Activated T-helper 1 cell treated with anti-CD3 and anti-CD28 coated beads, Interleukin-2, amount 50 U/mL, for 16 hours (primary cell): ENCODE measurements at places on chromosomes 6 and 20.
A peak's percentile ranks its signal among the peaks of the same experiment; 100 is the strongest.

- DNase-seq = no peak
Observed at GRCh38 chr20:38880952-38881735, 45.1 kb upstream of the FAM83D start.

- no peak for DNase-seq
Observed at GRCh38 chr20:19697415-19697814, 60.6 kb upstream of the RIN2 start.

GRCh38 chr20:17966432-17967310, 1.9 kb downstream of the SNX5 start:
- no peak for DNase-seq

DNA sequence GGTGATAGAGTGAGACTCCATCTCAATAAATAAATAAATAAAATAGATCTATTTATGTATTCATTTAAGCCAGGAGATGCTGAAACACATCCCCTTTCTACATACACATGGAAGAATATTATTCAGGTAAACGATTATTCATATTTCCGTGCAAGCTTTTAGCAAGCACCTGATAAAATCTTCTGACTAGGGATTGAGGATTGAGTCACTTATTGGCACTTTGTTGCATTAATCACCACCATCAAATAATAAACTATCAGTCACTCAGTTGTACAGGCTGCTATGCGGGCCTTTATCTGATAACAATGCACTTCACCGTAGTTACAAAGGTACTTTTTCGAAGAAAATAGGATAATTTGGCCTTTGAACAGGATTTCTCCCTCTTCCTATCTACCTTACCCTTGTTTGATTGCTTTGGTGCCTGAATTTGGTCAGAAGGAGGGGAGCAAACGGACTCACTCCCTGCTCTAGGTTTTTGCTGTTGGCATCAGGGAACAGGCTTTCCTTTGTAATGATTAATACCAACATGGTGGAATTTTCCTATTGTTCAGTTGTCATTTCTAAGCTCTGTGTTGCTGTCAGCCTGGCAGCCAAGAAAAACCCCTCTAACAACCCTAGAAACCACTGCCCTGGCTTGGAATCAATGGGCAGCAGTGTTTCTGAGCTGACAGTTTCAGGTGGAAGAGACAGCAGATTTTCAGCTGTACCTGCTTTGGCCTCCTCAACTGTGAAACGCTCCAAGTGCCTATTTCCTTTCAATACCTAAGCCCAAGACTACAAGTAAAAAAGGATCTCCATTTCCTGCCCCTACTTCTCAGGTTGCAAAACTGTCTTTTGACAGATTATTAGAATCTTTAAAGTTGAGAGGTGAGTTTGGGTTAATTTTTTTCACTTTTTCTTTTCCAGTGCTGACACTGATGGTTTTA, 63.0 kb downstream of the MYB start:
- no peak for DNase-seq

DNA sequence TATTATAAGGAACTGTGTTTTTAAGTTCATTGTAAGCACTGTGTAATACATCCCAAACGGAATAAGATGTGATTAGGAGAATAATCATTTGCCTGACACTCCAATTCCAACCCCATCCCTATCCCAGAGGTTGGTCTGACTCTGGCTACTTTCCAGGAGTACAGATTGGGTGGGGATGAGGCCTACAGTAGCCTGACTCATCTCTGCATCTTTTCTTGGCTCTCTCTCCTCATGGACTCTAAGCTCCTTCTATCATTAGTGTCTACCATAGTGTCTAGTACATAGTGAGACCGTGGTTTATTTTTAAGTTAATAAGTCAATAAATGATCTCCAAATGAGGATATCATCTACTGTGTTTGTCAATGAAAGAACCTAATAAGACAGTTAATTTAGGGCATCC, 92.2 kb upstream of the CNKSR3 start:
- DNase-seq = no peak

DNA sequence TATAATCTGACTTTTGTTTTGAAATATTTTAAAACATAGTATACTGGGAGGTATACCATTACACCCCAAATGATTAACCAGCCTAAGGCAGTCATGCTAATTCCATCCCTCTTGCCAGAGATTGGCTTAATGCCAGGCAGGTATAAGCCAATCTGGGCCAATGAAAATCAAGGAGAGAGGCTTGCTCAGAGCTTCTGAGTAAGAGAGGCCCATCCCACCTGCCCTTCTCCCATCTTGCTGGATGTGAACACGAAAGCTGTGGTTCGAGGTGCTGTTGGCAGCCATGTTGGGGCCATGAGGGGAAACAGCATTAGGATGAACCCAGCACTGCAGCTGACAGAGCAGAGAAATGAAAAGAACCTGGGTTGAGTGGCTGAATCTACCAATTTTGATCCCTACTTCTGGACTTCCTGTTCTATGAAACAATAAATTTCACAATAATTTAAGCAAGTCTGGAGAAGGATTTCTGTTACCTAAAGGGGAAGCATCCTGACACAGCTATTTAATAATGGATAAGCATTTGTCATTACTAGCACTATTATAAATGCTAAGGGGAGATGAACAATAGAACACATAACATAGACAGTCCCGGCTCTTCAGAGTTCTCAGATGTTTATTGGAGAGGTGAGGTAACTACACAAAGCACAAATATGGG, 152.3 kb downstream of the CDC5L start:
- DNase-seq = no peak

DNA sequence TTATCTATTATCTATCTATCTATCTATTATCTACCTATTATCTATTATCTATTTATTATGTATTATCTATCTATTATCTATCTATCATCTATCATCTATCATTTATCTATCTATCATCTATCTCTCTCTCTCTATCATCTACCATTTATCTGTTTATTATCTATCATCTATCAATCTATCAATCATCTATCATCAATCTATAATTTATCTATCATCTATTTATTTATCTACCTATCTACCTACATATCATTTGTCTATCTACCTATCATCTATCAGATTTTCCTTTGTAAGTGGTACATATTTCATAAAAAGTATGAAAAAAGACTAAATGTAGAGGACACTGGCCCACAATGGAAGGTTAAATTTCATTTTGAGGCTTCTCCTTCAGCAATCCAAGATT, 212.1 kb upstream of the EXOC2 start:
- DNase-seq = no peak

DNA sequence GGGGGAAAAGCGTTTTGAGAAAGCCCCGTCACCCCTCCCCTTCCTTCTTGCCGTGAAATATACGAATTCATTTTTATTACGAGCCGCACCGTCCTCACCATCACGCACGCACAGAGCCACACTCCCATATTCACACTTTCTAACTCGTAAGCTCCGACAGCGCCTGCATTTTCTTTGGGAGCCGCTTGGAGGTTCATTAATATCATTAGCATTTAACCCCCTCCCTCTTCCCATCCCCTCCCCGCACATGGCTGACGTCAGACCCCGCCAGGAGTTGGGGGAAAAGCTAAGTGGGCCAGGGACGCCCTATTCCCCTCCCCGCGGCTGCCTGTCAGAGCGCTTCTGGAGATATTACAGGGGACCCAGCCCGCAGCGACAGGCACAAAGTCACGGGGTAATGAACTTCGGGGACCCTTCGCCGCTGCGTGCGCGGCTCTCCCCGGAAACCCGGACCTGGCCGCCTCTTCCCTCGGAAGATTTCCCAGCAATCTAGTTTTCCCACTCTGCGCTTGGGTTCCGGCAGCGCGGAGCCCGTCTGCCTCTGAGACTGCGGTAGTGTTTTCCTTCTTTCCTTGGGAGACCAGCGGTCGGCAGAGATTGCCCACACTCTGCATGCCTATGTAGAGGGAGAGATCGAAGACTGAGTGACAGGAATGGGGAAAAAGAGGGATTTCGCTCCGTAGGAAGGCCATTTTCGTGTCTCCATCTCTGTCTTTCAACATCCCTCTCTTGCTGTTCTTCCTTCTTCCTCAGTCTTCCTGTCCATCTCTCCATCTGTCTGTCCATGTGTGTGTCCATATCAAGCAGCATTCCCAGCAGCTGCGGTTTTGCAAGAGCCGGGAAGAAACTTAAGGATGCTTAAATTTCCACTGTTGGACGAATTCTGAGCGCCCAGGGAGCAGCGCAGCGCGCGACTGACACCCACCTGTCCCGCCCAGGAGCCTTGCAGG, at the start of gene NR2E1:
NR2E1 (plus strand) TSS at position 309 of the 950 bp plus-strand sequence. CDS start 744 bp downstream, outside the sequence.
- no peak for DNase-seq

DNA sequence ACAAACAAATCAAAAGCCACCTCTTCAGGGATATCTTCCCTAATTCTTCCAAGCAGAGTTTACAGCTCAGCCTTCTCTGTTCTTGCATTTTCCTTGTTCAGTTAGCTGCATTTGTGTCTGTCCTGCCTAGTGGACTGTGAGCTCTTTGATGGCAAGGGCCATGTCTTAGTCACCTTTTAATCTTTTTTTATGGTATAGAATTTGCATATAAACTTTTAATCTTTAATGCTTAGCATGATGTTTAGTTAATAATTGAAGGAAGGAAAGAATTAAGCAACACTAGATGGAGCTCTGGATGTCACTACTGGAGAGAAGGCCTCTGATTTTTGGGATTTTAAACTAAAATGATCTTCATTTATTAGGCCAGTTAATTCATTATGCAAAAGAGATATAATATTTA, 12.1 kb downstream of the PPP2R5D start:
- DNase-seq = no peak

DNA sequence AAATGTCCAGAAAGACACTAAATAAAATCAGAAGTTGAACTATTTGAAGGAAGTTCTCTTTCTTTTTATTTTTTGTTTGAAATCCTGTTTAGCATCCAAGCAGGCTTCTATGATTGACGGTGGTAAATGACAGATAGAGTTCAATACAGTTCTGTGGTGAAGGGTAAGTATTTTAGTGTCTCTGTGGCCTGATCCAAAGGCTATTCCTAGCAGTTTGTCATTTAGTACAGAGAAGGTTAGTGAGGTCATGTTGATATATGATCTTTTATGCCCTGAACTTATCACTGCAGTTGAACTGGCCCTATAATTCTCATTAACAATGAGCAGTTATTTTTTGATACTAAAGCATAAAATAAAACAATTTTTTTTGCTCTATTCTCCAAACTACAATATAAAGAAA, 144.7 kb upstream of the HDAC2 start:
- no peak for DNase-seq

DNA sequence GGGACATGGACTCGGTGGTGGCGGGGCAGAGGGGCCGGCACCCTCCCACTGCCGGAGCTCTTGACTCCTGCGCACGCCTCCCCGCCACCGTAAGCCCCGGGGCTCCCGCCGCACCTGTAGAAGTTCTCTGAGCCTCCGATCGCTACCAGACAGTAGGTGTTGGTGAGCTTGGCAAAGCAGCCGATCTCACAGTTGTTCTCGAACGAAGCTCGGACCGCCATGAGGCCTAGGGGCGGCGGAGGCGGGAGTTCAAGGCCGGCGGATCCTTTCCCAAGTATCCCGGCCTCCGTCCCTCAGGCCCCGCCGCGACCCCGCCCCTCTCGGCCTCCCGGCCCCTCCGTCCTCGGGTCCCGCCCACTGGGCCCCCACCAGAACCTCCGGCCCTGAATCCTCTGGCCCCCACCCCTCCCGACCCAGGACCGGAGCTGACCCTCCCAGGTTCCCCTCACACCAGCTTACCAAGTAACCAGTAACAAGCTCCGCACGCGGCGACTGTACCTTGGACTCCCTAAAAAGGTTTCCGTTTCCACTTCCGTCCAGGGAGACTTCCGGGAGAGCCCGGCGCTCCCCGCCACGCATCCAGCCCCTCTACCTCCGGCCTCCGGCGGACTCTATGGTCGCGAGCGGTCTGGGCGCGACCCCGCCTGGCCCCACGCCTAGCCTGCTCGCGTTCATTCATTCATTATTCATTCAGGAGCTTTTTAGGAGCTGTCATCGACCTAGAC, at the start of gene EIF6:
EIF6 (minus strand) TSS at position 506 of the 725 bp plus-strand sequence; CDS start at position 221, 285 bp downstream.
- DNase-seq = peak; percentile 60

DNA sequence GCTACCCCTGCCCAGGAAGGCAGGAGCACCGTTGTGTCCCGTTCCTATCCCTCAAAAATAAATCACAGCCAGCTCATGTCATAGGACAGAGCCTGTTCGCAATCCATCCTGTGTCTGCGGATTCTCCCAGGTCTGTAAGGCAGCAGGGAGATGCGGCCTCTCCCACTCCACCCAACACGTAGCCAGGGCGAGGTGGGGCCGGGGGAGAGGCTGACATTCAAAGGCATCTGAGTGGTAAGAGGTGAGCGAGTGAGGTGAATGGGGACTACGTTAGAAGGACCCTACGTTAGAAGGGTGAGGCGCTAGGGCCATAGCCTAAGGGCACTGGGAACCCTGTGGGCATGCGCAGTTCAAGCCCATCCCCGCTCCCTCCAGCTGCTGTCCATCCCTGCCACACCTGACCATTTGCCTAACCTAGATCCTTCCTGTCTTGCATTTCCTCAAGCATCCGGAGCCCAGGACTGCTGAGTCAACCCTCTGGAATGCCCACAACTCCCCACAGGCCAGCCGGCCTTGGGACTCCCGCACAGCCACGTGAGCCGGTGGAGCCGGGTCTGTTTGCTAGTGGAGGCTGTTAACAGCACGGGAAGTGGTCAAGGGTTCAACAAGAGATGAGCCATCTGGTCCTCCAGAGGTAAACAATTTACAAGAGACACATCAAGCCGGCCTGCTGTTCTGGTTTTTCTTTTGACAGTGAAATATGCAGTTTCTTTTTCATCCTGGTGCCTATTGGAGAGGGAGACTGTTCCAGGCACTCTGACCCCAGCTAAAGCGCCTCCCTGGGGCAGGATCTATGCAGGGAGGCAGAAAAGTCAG, 45.9 kb downstream of the RIPOR3 start:
- DNase-seq = no peak

GRCh38 chr6:140178520-140178919, 804.1 kb upstream of the CITED2 start:
- no peak for DNase-seq

DNA sequence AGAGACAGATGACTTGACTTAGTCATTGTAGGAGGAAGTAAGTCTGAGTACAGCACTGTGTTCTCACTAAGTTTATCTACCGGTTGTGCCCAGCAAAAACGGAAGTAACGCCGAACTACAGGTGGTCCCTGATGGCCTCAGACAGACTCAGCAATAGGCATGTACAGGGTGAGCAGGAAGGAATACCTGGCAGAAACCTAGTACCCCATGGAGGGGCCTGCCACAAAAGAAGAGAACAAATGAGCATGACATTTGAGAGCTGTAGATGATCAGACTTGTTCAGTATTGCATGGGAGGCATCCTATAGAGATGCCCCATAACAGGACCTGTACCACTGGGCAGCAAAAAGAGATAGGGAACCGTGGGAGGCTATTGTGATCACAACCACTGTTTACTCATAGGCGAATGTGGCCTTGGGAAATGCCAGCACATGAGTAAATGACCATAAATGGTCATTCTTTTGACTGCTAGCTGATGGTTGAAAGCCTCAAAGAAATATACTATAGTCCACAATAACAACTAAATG, 106.4 kb upstream of the TAB2 start:
- no peak for DNase-seq

DNA sequence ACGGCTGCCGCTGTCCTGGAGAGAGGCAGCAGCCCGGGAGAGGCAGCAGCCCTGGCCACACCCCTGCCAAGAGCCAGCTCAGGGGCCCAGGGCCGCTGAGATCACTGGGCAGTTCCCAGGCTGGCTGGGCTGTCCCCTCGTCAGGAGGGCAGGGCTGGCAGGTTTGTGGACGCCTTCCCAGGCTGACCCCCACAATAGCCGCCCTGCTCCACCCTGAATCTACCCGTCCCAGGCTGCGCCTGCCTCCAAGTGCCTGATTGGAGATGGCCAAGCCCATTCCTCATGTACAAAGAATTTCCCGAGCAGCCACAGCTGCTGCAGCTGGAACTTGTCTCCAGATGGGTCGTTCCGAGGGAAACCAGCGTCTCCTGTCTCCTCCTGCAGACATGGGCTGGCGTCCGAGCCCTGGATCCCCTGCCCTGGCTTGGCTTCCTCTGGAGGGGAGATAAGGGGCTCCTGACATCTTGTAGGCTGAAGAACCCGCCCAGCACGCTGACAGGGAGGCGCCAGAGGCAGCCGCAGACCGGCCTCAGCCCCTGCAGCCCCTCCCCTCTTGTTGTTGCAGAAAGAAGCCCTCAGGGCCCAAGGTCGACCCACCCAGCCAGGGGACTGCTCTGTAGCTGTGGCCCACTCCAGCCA, 9.4 kb upstream of the GATA5 start:
- DNase-seq = no peak
